ENCODE measurements at places on chromosomes 2 and 18.

GRCh38 chr2:208643145-208643544, 236.6 kb downstream of the PTH2R start:
- no peak for DNase-seq

GRCh38 chr2:1024981-1025380, 74.3 kb downstream of the SNTG2 start:
- DNase-seq = no peak

DNA sequence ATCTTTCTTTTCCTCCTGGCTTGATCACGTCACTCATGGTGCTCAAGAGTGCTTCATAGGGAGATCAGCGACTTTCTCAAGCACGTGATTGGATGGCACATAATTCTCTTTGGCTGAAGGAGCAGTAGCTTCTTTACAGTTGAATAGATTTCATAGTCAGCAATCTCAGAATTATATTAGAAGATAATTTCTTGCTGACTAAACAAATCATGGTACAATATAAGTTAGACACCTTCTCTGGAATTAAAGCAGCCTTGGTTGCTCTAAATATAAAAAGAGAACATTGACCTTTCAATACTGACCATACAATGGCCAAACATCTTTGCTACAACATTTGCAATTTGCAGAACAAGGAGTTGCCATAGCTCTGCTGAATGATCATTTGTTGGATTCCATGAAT, 238.5 kb upstream of the CHST9 start:
- no peak for DNase-seq

- no peak for DNase-seq
Observed at GRCh38 chr2:54048117-54048785, 67.2 kb upstream of the ACYP2 start.

GRCh38 chr2:179861027-179861415, 391 bp downstream of the ZNF385B start:
- peak; percentile 65 for DNase-seq

GRCh38 chr2:195458936-195459335, 198.1 kb upstream of the SLC39A10 start:
- DNase-seq = no peak

GRCh38 chr18:30211112-30211511, 831.4 kb downstream of the DSC3 start:
- DNase-seq = no peak

DNA sequence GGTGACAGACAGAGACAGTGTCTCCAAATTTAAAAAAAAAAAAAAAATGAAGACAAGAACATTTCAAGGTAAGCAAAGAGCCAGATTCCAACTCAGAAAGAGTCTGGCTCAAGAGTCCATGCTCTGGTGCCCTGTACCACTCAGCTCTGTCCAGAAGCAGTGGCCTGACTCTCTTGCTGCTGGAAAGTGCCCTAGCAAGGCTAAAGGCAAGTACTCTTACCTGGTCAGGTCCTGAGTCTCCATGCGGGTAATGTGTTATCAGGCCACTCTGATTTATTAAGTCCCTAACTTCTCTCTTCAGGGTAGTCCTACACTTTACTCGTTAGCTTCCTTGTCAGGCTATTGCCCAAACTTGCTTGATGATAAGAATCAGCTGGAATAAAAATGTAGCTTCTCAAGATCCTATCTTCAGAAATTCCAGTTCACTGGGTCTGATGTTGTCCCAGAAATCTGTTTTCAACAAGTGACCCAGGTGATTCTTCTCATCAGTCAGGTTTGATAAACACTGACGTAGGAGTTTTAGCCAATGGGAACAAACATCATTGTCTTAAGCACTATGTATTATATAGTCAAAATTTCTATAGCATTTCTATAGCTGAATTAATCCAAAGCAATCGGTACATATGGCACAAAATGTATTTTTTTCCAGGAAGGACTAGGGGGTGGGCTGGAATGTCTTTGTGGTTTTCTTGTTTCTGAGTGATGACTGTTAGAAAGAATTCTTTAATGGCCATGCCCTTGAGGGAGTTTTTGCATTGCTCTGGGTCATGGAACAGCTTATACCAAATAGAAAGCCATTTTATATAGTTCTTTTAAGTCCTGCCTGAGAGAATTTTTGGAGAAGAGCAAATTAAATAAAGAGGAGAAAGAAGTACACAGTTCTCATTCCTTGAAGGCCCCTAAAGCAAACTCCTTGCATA, 139.9 kb upstream of the DNMT3A start:
- DNase-seq = no peak

DNA sequence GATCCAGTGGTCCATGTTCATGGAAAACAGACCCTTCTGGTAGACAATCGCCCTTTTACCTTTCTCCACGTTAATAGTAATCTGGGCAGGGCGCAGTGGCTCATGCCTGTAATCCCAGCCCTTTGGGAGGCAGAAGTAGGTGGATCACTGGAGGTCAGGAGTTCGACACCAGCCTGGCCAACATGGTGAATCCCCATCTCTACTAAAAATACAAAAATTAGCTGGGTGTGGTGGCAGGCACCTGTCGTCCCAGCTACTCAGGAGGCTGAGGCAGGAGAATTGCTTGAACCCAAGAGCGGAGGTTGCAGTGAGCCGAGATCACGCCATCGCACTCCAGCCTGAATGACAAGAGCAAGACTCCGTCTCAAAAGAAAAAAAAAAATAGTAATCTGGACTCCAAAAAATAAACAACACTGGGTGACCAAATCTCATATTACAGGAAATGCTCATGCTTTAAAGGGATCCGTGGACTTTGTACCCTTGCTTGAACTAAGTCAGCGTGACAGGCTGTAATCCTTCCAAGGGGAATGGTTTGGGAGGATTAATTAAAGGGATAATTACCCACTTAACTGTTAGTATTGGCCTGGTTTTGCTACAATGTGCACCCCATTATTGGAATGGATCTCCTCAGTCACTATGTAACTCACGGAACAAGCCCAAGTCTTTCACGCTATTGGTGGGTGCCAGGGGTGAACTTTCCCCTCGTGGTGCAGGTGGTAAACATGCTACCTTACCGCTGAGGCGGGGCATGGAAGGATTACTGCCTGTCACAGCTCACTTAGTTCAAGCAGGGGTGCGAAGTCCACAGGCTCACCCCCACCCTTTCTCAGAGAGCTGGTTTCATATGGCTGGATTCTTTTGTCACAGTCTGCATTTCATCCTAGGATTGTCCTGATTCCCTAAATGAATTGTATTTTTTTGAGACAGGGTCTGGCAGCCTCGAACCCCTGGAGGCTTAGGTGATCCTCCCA, 36.7 kb downstream of the PROC start:
- DNase-seq = no peak

GRCh38 chr2:127342101-127342500, 45.7 kb downstream of the MAP3K2 start:
- no peak for DNase-seq

GRCh38 chr2:235227590-235227989, 266.3 kb upstream of the AGAP1 start:
- DNase-seq = no peak

DNA sequence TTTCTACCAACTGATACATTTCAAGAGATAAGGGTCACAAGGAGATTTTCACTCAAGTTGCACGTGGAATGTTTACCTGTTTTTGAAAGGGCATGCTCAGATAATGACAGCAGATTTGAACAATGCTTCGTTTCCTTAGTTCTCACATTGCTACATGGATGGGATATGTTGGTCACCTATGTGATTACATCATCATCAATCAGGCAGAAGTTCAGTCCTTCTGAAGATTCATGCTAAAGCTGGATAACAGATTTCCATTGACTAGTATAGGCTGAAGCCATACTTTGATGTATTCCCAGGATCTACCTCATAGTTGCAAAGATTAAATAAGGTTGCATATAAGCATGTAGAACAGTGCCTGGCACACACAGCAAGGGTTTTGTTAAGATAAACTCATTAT, 19.7 kb downstream of the TCF7L1 start:
- DNase-seq = no peak

DNA sequence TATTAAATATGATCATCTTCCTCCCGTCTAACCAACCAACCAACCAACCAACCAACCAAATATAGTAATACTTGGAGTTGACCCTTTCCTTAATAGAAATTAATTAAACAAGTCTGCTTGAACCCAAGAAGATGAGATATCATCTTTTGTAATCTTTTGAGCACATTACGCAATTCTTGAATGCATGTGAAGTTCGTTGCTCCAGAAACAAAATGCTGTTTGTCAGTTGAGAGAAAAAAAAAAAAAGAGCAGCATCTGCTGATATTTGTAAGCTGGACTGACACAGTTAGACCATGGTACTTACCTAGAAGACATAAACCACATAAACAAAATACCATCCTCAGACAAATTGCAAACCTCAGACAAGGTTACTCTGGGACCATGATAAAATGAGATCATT, 9.2 kb upstream of the SERPINB2 start:
- DNase-seq = no peak

GRCh38 chr2:39603436-39603835, 62.3 kb upstream of the TMEM178A start:
- DNase-seq = no peak

DNA sequence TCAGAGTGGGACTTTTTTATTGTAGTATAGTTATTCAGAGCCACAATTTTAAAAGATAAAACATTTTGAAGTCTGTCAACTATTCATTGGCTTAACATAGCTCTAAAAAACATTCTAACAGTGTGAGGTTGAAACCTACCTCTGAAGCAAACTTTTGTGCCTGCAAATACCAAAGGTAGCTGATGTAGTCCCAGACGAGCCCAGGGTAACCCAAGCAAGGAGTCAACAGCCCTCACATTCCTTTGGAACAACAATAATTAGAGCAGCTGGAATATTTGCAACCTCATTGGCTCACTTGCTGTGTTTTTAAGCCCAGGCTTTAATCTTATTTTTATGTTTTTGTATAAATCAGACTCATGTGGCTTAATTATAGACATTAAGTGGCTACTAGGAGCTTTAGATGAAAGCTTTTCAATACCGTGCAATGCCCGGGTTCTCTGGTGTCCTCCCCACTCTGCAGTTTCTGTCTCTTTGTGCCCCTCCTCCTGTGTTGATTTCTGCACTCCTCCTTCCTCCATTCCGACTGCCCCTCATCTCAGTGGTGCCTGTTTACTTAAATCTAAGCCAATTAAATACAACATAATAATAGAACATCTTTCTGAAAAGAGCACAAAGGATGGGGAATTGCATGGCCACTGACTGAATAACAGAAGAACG, 157.9 kb upstream of the UNC80 start:
- DNase-seq = no peak

DNA sequence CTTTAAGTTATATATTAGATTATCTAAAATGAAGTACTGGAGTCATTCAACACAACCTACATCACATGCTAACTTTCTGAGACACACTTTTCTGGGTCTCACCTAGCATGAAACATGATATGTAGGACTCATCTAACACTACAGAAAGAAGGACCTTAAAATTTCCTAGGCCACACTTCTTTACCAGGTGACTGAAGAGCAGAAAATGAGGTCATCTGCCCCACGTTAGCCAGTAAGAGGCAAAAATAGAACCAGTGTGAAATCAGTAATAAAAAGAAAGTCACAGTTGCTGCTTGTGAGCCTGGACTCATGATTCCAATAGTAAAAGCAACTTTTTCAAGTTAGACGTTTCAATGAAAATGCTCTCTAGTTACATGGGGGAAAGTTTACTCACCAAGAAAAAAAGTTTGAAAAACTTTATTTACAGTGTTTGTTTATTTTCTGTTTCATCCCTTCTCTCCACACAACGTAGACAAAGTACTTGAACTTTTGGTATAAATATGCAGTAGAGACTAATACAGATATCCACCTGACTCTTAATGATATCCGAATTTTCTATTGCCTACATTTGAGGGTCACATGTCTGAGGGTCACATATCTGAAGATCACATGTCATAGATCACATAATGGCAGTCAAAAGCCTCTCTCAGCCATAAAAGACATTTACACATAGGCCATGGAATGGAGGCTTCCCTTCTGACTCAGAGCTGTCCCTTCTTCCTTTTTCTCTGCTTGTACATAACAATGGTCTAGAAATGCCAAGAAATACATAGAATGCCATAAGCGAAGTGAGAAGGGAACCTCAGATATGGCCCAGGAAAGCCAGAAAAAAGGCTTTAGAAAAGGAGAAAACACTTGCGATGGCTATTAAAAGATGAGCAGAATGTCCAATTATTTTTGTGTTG, 362.9 kb downstream of the ZEB2 start:
- no peak for DNase-seq

- peak; percentile 42 for DNase-seq
Observed at GRCh38 chr2:50720697-50721315, 311.1 kb downstream of the NRXN1 start.

DNA sequence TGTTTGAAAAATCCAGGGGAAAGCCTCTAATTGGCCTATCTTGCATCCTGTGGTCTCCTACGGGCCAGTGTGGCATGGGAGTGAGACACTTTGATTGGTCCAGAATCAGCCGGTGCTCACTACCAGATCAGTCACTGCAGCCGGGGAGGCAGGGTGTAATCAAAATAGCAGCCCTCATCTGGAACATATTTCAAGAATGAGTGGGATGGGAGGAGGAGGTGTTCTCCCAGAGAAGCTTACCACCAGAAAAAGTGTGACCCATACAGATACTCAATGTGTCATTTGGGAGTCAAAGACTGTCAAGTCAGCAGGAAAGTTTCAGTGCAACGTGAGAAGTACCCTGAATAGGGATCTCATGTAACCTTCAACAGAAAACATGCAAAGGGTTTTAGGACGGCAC, 393.9 kb upstream of the SLC14A2 start:
- DNase-seq = no peak

GRCh38 chr2:231908584-231908983, 17.6 kb downstream of the NPPC start:
- no peak for DNase-seq

DNA sequence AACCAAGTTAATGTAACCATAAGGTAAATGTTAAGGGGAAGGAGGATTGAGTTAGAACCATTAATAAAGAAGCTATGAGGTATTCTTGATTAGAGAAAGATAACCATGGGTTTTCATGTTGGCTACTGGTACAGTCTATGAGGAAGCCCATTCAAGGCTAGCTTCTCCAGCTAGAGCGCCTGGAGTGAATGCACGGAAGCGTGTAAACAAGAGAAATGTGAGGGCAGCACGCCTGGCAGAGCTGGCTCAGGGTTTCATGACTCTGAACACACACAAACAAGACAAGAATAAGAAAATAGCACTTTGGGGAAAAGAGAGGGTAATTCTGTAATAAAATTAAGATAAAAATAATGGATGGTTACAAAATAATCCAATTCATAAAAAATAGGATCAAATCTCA, 255.3 kb downstream of the PDE11A start:
- DNase-seq = no peak

- DNase-seq = no peak
Observed at GRCh38 chr2:28976584-28976983, 4.5 kb upstream of the TOGARAM2 start.

GRCh38 chr2:205650931-205651330, 31.4 kb upstream of the NRP2 start:
- no peak for DNase-seq
